ENCODE measurements at places on chromosomes 5 and 9.

DNA sequence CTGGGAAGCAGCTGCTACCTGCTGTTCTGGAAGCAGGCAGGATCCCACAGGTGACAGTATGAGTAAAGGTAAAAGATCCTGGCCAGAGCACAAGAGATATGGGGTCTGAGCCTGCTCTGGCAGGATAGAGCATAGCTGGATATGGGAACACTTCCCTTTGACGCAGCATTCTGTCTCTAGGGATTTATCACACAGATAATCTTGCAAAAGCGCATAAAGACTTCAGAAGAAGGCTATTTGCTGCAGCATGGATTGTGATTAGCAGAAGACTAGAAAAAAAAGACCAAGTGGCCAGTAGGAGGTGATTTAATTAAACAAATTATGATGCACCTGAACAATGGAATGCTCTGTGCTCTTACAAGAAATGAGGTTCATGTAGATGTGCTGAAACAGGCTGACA is 52.4 kb upstream of the PWWP2A start:
- no peak for DNase-seq

- no peak for DNase-seq
Observed at GRCh38 chr9:130421802-130422276, 22.9 kb upstream of the ASS1 start.

DNA sequence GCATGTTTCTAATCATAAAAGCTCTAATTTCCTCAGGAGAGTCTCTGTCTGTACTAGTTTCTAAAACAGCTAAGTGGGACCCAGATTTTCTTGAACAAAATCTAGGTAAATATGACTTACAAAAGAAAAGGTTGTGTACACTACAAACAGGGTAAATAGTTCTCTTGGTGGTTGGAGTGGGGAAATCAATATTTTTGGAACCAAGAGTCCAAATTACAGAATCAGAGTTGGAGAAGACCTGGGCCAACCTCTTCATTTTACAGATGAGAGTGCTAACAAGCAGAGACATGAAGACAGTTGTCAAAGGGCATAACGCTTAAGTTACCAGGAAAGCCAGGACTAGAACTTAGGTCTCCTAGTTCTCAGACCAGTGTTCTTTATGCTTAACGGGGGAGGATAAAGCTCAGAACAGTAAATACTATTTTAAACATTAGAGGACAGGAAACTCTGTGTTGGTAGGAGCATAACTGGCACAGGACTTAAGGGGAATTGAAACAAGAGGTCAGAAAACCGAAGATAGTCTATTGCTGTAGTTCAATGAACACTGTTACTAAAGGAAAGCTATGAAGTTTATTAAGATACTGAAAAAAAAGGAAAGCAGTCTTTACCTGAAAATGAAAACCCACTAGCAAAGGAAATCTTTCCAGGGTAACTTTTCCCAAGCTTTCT is 9.3 kb upstream of the GOLGA1 start:
- no peak for DNase-seq

GRCh38 chr5:123440456-123441181 is 17.4 kb upstream of the CEP120 start:
- DNase-seq = no peak

- no peak for DNase-seq
Observed at GRCh38 chr5:110918683-110919082, 152.8 kb upstream of the TSLP start.

DNA sequence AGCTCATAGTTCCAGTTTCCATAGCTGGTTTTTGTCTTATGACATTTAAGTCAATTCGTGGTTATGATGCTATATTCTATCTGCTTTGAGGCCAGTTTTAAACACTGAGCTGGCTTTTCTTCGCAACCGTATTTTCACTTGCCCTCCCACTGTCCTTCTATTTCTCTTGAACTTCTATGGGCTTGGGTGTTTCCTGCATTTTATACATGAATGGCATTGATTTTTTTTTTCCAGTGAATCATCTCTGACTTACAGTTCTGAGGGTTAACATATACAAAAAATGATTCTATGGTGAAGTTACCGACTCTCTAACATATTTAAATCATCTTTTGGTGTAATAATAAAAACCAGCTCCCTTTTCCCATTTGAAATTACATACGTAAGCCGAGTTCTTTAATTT is 88.2 kb downstream of the SREK1 start:
- no peak for DNase-seq

DNA sequence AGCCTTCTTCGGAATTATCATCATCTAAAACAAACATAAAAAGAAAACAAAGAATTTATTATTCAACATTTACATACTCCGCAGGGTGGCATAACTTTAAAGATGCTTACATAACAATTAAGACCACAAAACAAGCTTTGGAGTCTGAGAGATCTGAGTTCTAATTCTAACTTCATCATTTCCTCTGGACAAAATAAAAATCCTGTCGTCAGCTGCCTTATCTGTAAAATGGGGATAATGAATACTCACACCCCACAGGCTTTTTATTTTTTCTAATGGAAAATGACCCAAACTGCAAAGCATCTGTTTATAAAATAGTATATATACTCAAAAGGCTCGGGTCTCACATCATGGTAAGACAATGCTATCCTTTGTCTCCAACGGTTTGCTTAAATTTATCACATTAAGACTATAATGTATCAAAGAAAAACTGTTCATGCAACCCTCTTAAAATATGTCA is 4.3 kb downstream of the ARRDC3 start:
- no peak for DNase-seq

DNA sequence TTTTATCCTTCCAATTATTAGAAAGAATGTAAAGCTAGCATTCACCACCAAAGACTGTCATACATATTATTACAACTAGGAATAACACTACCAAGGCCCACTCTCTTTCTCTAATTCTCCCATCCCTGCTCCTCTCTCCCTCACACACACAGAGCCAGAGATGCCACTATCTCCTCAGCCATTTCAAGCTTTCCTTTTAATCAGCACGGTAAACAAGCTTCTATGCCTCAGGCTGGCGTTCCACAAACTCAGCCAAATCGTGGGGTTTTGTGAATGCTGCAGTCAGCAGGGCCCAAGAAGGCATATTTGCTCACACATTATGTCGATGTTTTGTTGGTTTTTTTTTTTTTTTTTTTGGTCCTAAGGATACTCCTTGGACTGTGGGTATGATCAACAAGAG is 979.9 kb upstream of the DMAC1 start:
- DNase-seq = no peak

- DNase-seq = no peak
Observed at GRCh38 chr5:139243425-139243970, 45.3 kb upstream of the SIL1 start.

GRCh38 chr9:33329979-33330378 is 39.7 kb downstream of the NFX1 start:
- DNase-seq = no peak

GRCh38 chr9:13411791-13412190 is 132.3 kb upstream of the MPDZ start:
- no peak for DNase-seq

GRCh38 chr9:97889941-97890887 is 32.1 kb downstream of the TRMO start:
- peak; percentile 68 for DNase-seq

- no peak for DNase-seq
Observed at GRCh38 chr9:14911046-14911445, 818 bp upstream of the FREM1 start.

DNA sequence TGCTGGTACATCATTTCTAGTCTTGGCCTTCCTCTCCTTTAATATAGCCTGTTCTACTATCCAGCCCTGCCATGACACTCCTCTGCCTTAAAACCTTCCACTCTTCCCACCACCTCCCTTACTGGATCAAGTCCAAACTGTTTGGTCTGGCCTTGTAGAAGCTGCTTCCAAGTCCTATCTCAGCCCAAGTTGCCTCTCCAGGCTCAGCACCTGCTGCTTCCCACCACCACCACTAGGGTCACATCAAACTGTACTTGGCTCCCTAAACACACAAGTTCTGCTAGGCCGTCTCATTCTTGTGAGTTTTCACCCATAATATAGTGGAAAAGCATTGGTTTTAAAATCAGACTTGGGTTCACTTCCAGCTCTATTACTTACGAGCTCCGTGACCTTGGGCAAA is 1.4 kb downstream of the NDUFA8 start:
- no peak for DNase-seq

- DNase-seq = no peak
Observed at GRCh38 chr5:1799110-1799601, 481 bp downstream of the MRPL36 start.

GRCh38 chr5:168712280-168712924 is 133.2 kb upstream of the PANK3 start:
- no peak for DNase-seq

GRCh38 chr5:151683986-151684588 is 2.6 kb downstream of the SPARC start:
- no peak for DNase-seq

GRCh38 chr5:143741421-143741820 is 70.5 kb upstream of the HMHB1 start:
- no peak for DNase-seq

- DNase-seq = no peak
Observed at GRCh38 chr5:81202655-81203054, 30.5 kb upstream of the CKMT2 start.

GRCh38 chr5:169164481-169164925 is 136.4 kb downstream of the SLIT3 start:
- no peak for DNase-seq

GRCh38 chr5:126248611-126249010 is 174.6 kb upstream of the GRAMD2B start:
- DNase-seq = no peak

DNA sequence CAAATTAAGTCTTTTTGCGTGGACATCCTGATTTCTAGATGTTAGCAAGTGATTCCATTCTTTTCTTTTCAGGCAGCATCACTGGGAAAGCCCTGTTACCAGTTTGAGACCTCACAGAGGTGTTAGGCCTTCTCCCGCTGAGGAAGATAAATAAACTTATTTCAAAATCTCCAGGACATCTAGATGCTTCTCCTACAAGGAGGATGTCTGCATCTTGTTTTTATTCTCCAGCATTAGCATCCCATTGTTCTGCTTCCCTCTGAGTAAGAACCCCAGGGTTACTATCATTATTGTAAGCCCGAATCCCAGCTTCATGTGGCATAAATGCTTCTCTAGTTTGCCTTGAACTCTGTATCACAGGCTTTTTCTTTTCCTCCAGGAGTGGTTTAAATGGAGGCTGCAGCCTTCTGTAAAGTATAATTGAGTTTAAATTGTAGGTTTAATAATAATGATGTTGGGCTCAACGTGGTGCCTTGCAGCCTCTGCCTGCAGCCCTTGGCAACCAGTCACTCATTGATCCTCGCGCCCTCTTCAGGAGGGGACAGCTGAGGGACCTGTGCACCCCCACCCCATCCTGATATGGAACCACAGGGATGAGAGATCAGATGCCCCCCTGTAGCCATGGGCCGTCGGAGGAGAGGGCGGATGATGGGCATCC is 114.9 kb downstream of the PDZD2 start:
- DNase-seq = no peak

DNA sequence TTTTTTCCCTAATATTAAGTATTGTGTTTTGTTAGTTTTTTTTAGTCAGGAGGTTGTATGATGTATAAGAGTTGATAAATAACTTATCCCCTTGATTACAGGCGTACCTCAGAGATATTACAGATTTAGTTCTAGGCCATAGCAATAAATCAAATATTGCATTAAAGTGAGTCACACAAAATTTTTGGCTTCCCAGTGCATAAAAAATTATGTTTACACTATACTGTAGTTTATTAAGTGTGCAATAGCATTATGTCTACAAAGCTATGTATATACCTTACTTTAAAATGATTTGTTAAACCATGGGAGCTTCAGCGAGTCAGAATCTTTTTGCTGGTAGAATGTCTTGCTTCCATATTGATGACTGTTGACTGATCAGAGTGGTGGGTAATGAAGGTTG is 1180.6 kb upstream of the CDH18 start:
- no peak for DNase-seq

DNA sequence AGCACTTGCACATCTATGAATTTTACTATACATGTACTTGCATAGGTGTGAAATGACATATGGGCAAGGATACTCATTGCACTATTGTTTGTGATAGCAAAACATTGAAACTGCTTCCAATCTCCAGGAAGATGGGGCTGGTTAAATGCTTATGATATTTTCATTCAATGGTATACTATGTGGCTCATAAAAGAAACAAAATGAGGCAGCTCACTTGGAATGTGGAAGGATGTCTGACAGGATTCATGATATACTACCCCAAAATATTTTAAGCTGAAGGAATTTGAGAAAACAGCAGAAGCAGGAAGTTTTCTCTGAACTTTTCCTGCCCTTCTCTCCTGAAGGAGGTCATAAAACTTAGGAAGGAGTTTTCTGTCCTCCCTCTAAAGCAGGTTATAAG is 99.6 kb upstream of the CAST start:
- no peak for DNase-seq

- no peak for DNase-seq
Observed at GRCh38 chr9:38289236-38289865, 103.2 kb upstream of the ALDH1B1 start.

DNA sequence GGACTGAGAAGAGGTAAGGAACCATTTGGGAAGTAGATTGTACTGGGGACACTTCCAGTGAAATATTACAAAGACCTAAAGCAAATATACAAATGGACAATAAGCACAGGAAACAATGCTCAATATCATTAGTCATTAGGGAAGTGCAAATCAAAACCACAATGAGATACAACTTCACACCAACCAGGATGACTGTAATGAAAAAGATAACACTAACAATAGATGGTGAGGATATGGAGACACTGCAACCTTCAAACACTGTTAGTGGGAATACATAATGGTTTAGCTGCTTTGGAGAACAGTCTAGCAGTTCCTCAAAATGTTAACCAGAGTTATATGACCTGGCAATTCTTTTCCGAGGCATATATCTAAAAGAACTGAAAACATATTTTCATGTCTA is 149.7 kb downstream of the TRPM3 start:
- no peak for DNase-seq

DNA sequence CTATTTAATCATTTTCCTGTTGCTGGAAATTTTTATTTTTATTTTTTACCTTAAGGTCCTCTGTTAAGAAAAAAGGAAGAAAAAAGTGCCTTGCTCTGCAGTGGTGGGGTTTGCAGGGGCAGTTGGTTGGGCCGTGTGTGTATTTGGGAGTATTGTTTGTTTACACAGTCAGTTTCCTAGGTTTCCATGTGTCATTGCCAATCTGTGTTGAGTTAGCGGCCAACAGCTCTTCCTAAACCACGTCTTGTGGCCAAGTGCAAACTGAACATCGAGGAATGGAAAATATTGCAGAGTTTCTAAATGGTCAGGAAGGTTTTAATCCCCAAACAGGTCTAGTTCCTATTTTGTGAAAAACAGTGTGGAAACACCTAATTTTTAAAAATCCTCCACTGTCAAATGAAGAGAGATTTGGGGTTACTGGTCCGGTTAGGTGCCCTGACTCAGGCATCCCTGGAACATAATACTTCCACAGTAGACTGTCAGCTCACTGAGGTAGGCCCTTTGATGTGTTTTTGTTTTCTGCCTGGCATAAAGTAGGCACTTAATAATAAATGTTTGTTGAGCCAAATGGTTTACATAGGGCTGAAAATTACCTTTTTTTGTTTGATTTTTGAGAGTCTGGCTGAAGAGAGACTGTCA is 37.0 kb downstream of the MAMDC2 start:
- no peak for DNase-seq

DNA sequence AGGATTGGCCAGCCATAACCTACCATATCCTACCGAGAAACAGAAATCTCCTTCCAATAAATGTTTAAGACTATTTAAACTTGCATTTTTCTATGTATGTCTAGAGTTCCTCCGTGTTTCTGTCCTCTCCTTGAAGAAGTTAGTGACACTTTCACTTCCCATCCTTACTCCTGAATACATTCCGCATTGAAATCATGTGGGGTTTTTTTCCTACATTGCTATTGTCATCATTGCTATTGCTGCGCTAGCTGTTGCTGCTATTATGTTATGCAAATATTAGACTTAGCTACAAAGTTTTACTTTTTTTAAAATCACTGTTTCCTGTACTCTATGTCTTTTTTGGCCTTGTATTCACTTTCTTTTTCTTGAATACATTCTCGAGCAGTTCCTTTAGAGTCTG is 83.3 kb upstream of the NEK6 start:
- DNase-seq = no peak
